Choroid plexus epithelial cell (primary cell): ENCODE measurements at places on chromosomes 11 and 22.

GRCh38 chr22:46813816-46814597 is 51.6 kb downstream of the TBC1D22A start:
- DNase-seq: peak; percentile 82

GRCh38 chr11:100716838-100717237 is 29.8 kb downstream of the ARHGAP42 start:
- no peak for DNase-seq

GRCh38 chr22:19068784-19069271 is 53.4 kb downstream of the DGCR2 start:
- no peak for DNase-seq

DNA sequence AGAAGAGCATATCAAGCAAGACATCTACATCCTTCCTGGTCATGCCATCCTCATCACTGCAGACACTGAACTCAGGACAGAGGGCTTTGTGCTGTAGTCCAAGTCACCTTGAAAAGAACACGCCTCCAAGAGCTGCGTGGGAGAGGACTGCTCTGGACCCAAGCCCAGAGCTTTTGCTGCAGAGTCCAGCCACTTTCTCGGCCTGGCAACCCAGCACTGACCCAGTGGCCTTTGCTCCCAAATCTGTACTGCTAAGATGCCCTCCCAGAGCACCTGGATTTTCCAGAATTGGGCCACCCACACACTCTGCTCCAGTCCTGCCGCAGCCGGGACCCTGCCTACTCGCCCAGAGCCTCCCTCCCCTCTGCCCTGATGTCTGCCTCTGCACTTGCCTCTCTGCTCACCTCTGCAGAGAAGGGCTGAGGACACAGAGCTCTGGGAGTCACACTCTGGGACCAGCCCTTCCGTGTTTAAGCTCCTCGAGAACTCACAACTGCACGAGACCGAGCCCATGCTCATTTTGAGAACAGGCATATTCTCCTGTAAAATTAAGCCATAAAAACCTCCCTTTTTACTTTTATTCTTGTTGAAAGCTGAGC is 83.8 kb upstream of the CSNK2A3 start:
- DNase-seq: no peak

- DNase-seq: no peak
Measured at GRCh38 chr22:29481265-29482000, 1.4 kb downstream of the NEFH start.

DNA sequence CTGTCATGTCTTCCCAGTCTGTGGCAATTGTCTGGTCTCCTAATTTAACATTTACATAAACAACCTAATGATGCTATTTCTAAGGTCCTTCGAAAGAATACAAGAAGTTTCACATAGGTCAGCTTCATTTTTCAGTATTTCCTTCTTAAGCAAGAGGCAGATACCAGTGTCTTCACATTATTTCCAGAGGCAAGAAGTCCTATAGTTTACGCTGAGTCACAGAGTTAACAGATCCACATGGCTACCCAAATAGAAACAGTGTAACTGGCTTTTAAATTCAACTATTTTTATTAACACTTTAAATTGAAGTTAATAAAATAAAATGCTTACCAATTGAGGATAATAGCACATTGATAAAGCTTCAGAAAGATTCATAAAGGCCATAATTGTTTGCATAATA is 10.9 kb downstream of the PRRG4 start:
- no peak for DNase-seq

- DNase-seq: no peak
Measured at GRCh38 chr22:49574205-49574880, 253.3 kb downstream of the BRD1 start.
